H54 (cell line): ENCODE measurements at places on chromosomes 5 and 9.

- DNase-seq: no peak
Measured at GRCh38 chr9:101387871-101388506, 3.2 kb upstream of the BAAT start.

- DNase-seq: no peak
Measured at GRCh38 chr5:33114361-33114760, 326.4 kb upstream of the TARS1 start.

DNA sequence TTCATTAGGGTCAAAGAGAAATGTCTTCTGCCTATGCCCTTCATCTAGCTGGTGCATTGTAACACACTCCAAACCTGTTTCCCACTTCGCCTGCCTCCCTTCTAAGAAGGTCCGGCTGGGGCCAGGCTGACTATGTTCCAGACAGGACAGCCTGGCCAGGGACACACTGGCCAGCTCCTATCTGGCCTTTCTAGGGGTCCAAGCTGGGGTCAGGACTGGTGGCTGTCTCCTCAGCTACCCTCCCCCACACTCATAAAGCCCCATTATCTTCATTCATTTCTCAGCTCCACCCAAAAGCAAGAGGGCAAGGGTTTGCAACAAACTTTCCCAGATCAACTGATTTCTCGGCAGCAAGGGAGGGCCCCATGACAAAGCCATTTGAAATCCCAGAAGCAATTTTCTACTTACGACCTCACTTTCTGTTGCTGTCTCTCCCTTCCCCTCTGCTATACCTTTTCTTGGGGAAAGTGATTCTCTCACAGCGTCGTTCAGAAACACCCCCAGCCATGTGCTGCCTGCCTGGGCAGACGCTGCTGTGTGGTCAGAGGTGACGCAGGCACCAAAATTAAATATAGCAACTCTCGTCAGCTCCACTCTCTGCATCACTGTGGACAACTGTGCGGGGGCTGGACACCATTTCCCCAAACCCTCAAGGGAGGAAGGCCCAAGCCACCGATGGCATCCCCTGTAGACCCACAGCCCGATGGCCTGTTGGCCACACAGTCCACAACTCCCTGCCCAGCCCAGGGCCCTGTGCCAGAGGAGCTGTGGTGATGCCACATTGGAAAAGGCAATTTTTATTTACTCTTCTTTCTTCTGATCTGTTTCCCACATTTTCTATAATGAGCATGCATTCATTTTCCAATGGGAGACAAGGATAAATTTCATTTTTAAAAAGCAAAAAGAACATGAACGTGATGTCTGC lies 6.1 kb downstream of the IL13 start:
- DNase-seq: no peak

- no peak for DNase-seq
Measured at GRCh38 chr9:120775859-120776258, 17.4 kb downstream of the FBXW2 start.

GRCh38 chr9:127728808-127729207 lies 6.3 kb downstream of the TOR2A start:
- no peak for DNase-seq
